ENCODE measurements at places on chromosomes 5 and 9. TPM values are rescaled to one million over a fixed set of nuclear protein-coding genes. Genes with fewer than 3 reads are reported as not detected.

The PHF24 gene
- total RNA-seq = 0.78 TPM

GRCh38 chr9:90175257-90175656 lies 467.4 kb downstream of the DIRAS2 start:
- H3K4me3 ChIP-seq = no peak overlapping the region
- no peaks in the 10 kb centered on the region for H3K4me1 ChIP-seq
- no peaks in the 10 kb centered on the region for H3K36me3 ChIP-seq
- DNase-seq = no peak
- no peak overlapping the region for H3K27ac ChIP-seq

- H3K36me3 ChIP-seq = no peaks in the 10 kb centered on the region
- DNase-seq = no peak
- H3K4me3 ChIP-seq = no peak overlapping the region
- H3K27me3 ChIP-seq = no peaks in the 10 kb centered on the region
- H3K4me1 ChIP-seq = no peaks in the 10 kb centered on the region
These were observed 93.5 kb downstream of the GNA14 start for GRCh38 chr9:77554586-77555105.

DNA sequence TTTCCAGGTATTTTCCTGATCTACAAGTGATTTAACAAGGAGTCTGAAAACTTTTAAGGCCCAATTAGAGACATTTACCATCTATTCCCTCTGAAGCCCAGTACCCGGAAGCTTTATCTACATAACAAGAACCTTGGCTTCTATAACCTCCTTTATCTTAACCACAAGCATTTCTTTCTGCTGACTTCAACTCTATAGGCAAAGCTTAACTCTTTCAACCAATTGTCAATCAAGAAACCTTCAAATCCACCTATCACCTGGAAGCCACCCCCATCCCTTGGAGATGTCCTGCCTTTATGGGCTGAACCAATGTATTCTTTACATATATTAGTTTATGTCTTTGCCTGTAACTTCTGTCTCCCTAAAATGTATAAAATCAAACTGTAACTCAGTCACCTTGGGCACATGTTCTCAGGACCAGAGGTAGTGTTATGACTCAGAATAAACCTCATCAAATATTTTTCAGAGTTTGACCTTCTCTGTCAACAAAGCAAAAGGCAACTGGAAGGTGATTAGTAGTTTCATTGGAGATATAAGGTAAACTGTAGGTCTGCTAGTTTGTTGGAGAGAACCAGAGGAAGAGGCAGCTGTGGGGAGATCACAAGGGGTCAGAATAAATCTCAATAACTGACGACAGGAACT lies 13.0 kb upstream of the RIMOC1 start:
- H3K27me3 ChIP-seq = no peaks in the 10 kb centered on the region
- H3K4me3 ChIP-seq = no peak overlapping the region
- H3K4me1 ChIP-seq = no peaks in the 10 kb centered on the region
- no peaks in the 10 kb centered on the region for H3K36me3 ChIP-seq

GRCh38 chr5:140828362-140828737 lies 590 bp downstream of the PCDHA6 start:
- peaks cover 9% of the 10 kb centered on the region for H3K27me3 ChIP-seq
- H3K27ac ChIP-seq = no peak overlapping the region
- no peak overlapping the region for H3K4me3 ChIP-seq
- no peak for DNase-seq

DNA sequence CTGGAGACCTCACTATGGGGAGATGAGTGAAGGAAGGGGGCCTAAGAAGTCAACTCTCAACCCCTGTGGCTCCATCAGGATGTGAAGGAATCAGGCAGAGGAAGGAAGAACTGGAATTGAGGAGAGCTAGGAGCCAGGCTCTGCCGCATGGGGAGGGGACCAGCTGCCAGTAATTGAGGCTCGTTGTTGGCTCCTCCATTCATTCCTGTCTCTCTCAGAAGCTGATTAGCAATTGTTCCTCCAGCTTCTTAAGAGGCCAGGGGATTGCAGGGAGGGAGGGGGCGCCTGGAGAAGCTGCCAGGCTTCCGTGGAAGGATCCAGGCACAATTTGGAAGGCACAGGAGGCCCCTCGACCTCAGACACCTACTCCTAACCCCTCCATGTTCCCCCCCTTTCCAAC lies 20.5 kb upstream of the TTLL11 start:
- no peak overlapping the region for H3K27ac ChIP-seq
- H3K4me1 ChIP-seq = no peaks in the 10 kb centered on the region
- H3K36me3 ChIP-seq = no peaks in the 10 kb centered on the region
- no peak for DNase-seq

The GFI1B gene
- total RNA-seq = 0.31 TPM
